CD4-positive, alpha-beta T cell treated with Interferon alpha-2 for 1 hour (primary cell): ENCODE measurements at places on chromosomes 4 and X.

DNA sequence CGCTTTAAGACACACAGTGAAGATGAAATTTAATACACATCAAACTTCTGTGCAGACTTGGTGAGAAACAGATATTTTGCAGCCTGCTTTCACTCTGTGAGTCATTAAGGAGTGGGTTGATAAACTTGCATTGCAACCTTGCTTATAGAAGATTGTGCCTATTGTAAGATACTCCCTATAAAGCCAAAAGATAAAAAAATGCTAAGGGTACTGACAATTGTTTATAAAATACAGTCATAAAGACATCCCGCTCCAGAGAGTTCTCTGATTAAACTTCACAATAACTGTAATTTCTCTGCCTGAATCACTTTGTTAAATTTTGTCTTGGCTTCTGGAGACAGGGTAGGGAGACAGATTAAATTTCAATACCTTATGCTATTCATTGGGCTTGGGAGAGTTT lies 49.1 kb downstream of the GALNT7 start:
- DNase-seq, result no peak

GRCh38 chr4:106096454-106096853 lies 201.2 kb downstream of the NPNT start:
- DNase-seq, result no peak

- no peak for DNase-seq
These were observed 82.3 kb downstream of the COMMD8 start for GRCh38 chr4:47381172-47381571.

- no peak for DNase-seq
These were observed 80.3 kb downstream of the BANK1 start for GRCh38 chr4:101870874-101871273.

GRCh38 chr4:158766434-158767044 lies 2.3 kb upstream of the FNIP2 start:
- no peak for DNase-seq

DNA sequence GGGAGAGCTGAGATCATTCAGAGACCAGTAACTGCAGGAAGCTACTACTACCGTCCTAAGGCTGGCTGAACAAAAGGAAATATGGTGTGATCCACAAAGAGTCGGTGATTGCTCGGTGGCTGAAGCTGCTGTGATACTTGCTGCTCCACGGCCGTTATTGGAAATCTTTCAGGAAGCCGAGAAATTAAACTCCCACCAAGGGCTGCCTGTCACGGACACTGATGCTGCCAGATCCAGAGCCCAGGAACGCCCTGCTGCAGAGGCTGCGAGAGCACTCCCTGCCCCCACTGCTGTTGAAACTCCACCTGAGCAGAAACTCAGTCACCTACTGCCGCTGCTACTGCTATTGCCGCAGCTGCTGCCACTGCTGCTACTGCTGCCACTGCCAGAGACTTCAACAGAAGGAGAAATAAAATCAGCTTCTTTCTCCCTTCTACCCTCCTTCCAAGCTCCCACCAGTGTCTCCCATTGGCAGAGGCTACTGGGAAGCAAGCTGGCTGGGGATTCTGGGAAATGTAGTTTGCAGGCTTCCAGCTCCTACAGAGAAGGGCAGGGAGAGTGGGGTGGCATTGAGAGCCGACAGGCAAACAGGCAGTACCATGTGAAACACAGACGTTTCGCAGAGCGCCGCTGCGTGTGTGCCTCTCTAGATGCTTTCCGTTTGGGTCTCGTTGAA lies 126.0 kb upstream of the ENPP6 start:
- DNase-seq, result peak; percentile 49

DNA sequence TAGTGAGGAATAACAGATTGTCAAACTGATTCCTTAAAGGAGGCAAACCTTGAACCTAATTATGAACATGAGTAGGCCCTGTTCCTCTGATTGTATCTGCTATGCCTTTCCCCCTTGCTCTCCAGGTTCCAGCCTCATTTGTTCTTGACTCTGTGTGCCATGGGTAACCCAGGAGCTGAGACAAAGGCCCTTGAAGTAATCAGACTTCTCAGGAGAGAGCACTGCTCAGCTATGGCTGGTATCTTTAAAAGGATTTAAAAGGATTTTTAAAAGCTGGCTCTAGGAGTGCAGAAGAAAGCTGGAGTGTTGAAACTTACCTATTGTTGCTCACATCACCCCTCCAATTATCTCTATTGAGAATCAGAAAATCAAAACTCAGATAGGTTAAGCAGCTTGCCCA lies 1565.5 kb upstream of the AGA start:
- no peak for DNase-seq

DNA sequence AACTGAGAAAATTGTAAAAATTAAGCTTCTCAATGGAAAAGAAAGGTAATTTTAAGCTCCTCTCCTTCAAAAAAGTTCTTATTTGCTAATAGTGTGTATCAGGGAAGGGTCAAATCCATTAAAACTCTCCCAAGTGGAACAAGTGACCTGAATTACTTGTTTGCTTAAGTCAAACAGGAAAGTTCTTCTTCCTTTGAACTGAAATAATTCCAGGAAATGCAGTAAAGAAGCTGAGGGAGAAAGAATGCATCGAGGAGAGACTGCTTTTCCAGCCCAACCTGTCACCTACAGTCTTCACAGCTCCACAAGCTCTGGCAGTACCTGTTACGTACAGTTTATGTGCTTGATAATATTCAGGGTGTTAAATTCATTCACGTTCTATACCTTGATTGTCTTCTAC lies 131.1 kb downstream of the KLHL8 start:
- DNase-seq, result no peak

GRCh38 chr4:184100297-184100885 lies 117.3 kb downstream of the ENPP6 start:
- DNase-seq, result no peak

DNA sequence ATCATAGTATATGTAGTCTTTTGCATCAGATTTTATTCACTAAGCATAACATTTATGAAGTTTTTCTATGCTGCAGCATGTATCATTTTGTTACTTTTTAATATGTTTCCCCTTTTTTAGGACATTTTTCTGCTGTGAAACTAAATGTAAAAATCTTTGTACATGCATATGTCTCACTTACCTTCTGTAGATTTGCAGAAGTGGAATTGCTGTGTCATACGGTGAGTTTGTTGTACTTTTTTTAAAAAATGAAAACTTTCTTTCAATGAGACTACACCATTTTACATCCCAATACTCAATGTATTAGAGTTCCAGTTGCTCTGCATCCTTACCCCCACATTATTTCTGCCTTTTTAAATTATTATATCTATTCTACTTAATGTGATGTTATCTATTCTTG lies 868.9 kb downstream of the PDHA2 start:
- no peak for DNase-seq

GRCh38 chr4:2879026-2879425 lies 35.4 kb downstream of the ADD1 start:
- DNase-seq, result no peak

DNA sequence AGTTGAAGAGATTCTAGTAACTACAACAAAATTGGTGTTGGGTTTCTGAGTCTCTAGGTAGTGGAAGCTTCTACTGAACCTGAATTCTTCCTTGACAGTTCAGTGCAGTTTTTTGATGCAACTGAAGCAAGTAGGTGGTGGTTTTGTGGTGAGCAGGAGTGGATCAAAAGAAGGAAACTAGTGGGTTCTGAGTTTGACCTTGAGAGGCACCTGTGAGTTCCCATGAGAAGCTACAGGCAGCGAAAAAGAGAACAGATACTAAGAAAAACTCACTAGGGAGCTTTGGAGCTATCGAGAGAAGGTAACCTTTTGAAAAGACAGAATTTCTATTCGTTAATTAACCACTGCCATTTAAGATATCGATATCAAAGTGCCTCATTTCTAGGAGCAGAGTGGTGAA lies 145.2 kb downstream of the PDHA2 start:
- no peak for DNase-seq

DNA sequence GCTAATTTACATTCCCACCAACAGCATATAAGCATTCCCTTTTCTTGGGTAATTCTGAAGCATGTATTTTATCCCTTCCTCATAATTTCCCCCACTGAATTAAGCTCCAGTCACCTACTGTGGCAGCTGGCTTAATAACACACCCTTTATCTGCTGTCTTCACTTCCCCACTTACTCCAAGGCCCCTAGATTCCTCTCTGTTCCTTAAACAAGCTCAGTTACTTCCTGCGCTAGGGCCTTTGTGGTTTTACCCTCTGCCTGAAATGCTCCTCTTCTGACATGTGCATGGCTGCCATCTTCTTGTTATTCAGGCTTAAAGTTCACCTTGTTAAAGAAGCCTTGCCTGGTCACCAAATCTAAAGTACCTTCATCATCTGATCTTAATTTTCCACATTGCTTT lies 47.2 kb upstream of the RPS6KA3 start:
- peak; percentile 2 for DNase-seq

- no peak for DNase-seq
These were observed 45.6 kb downstream of the FHL1 start for GRCh38 chrX:136192839-136193414.

DNA sequence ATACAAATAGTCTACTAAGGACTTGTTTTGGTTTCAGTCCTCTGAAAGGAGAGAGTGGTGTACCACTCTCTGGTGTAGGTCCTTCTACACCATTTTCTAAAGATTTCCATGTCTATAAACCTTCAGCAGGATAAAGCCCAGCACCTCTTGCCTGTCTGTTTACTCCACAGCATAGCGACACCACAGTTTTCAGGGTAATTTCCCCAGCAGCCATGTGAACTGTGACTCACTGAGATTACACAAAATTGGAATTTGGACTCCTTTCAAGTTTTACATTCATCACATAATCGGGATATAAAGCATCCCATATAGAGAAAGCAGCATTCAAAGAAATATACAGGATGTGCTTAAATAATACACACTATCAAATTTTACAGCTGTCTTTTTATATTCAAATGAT lies 229.6 kb downstream of the PRDM5 start:
- no peak for DNase-seq

DNA sequence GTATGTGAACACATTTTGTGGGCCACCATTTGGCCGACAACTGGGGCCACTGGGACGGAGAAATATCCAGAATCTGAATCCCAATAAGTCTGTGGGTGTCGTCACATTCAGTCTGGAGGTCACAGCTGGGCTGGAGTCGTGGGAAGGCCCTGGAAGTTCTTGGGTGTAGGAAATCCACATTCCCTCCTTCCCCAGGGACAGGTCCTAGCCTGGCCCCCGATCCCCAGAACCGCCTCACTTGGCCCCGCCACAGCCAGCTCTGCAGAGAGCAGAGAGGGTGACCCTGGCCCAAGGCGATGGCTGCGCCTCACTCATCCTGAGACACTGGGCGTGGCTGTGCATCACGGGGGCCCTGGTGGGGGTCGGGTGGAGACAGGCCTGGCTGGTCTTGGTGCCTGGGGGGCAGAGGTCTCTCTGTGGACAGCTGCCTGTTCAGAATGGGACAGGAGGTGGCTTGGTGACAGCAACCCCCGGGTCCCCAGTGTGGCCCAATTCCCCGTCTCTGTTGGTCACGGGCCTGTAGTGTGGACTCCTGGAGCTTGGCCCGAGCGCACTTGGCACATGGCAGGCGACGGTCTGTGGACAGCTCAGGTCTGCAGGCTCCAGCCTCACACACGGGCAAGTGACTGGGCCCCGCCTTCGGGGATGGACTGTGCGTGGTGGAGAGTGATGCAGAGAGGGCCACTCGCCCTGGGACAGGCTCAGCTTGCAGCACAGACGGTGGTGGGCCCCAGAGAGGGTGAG lies 16.4 kb downstream of the DOK7 start:
- DNase-seq, result no peak

- no peak for DNase-seq
These were observed 161.3 kb upstream of the USP38 start for GRCh38 chr4:143023239-143023918.

DNA sequence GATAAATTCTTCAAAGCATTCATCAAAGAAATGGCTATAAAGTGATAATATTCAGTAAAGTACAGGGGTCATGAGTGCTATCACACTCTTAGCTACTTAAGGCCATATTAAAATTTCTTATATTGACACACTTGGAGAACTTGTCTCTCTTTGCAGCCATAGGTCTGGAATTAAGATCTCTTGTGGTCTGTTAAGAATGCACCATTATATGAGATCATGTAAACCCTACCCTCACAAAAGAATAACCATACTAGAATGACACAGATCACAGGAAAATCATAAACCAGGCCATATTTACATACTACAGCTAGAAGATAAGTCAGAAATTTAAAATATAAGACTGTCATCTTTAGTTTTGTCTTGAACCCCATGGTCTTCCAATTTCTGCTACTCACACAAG lies 434.3 kb downstream of the PDGFC start:
- DNase-seq, result no peak

DNA sequence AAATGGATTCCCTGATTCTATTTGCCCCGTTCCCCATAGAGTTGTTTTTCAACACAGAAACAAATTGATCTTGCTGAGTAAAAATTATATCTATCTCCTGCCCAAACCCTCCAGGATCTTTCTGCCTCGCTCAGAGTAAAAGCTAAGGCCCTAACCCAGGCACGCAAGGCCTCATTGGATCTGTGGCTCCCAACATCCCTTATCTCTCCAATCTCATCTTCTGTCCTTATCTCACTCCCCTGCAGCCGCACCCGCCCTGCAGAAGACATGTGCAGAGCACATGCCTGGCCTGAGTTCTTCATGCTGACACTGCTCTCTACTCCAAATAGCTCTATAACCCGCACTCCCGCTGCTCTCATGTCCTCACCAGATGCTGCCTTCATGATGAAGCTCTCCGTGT lies 543.8 kb upstream of the ZFP42 start:
- DNase-seq, result no peak

GRCh38 chr4:8072235-8072968 lies 86.2 kb downstream of the ABLIM2 start:
- DNase-seq, result no peak

GRCh38 chrX:9912351-9913145 lies 54.6 kb upstream of the CLDN34 start:
- DNase-seq, result no peak

GRCh38 chr4:156972379-156973015 lies 898 bp upstream of the PDGFC start:
- no peak for DNase-seq

GRCh38 chrX:42128020-42128419 lies 204.7 kb upstream of the CASK start:
- peak; percentile 46 for DNase-seq

DNA sequence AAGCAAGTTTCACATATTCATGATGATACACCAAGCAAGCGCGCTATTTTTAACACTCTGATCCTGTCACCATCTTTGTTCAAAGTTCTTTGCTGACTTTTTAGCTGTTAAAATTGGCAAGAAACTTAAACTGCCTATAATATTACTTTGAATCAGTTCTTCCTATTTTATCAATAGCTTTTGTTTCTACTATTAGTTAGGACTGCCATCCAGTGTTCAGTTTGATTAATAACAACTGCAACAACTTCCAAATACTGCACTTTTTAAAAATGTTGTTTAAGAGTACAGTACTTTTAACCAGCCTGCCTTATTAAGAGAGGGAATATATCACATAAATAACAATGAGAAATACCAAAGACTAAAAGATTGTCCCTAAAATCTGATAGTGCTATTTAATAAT lies 614.3 kb downstream of the FAM133A start:
- no peak for DNase-seq

DNA sequence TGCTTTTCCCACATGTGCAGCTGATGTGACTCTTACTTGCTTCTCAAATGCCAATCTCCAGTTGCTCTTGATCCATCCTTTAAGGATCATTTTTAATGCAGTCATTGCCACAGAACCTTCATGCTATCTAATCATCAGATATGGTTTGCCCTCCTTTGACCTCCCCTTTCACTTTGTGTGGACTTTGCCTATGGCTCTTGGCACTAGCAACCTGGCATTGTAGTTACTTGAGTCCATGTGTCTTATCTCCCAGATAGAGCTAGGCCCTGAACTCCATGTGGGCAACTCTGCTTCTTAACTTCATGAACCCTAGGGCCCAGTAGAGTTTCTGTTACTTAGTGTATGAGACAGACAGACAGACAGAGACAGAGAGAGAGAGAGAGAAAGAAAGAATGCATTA lies 41.6 kb downstream of the MTM1 start:
- no peak for DNase-seq
